Heart right ventricle (tissue), 16 donors: ENCODE measurements at places on chromosomes 7 and 10.

- DNase-seq: no peak
Measured at GRCh38 chr7:81519886-81520285, 250.0 kb downstream of the HGF start.

DNA sequence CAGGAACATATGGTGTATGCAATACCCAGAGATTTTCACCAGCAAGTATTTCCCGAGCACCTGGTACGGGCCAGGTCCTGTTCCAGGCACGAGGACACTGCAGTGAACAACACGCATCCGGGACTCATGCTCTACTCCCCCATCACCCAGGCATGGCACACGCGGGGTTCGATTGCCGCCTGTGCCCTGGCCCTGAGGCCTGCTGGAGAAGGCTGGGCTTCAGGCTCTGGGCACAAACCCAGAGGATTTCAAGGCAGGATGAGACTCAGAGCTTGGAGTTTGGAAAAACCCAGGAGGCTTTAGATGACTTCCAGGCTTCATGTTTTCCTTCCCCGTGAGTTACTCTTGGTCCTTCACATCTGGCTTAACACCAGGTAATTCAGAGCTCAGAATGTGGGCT lies 143.5 kb downstream of the NEURL1 start:
- DNase-seq: no peak

DNA sequence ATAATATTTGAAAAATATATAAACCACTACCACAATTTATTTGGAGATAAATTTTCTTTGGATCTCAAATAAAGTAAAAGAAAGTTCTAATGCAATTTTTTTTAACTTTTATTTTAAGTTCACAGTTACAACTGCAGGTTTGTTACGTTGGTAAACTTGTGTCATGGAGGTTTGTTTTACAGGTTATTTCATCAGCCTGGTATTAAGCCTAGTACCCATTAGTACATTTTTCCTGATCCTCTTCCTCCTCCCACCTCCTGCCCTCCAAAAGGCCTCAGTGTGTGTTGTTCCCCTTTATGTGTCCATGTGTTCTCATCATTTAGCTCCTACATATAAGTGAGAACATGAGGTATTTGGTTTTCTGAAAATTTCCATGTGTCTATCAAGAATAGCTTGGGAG lies 54.5 kb downstream of the CAV1 start:
- no peak for DNase-seq

DNA sequence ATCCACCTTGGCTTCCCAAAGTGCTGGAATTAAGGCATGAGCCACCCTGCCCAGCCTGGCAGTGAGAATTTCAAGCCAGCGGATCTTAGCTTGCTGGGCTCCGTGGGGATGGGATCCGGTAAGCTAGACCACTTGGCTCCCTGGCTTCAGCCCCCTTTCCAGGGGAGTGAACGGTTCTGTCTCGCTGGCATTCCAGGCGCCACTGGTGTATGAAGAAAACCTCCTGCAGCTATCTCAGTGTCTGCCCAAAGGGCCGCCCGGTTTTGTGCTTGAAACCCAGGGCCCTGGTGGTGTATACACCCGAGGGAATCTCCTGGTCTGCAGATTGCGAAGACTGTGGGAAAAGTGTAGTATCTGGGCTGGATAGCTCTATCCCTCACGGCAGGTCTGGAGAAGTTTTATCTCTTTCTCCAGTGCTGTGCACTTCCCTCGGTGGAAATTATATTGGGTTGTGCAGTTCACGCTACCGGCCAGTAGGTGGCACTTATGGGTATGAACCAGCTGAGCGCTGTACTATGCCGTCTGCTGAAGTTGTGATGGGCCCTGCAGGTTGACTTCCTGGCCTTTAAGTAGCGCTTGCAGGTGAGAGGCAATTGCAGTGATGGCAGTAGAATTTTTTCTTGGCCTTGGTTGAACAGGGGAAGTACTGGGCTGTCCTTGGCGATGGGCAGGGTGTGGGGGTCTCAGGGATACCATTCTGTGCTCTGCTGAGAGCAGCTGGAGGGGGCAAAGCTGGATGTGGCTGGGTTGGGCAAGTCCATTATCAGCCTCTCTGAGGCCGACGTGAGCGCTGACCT lies 138.0 kb upstream of the MTPN start:
- DNase-seq: peak; percentile 17

GRCh38 chr7:37284805-37285231 lies 163.8 kb downstream of the ELMO1 start:
- peak; percentile 61 for DNase-seq
